ENCODE measurements at places on chromosomes 3 and 15.

DNA sequence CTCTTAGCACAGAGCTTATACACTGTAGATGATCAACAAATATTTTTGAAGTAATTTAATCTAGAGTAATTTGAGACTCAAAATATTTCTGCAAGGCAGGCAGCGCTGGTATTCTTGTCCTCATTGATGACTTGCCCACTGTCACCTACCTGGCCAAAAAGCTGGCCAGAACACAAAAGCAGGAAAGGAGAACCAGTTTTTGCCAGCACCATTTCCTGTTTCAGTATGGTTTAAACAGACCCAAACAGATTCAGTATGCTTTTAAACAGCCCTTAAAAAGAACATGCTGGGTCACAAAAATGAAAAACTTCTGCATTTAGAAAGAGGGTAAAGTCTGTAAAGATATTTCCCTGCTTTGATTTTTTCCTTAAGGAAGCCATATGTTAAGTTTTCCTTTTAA lies 42.3 kb upstream of the ZNF280D start:
- DNase-seq, result no peak

DNA sequence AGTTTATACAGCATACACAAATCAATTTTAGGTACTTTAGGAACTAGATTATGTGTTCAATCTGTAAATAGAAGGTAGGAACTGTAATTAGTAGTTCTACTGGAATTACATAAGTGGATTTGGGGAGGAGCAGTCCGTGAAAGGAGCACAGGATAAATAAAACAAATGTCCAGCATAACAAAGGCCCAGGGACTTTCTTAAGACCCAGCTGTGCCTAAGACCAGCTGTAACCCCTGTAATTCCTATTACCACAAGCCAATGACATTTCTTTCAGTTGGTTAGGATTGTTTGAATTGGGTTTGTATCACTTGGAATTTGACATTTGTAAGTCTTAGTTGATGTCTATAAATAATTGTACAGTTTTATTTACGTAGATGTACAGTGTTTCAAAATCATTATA lies 4.8 kb upstream of the ZBTB20 start:
- DNase-seq, result no peak

GRCh38 chr15:60389261-60390077 lies 8.3 kb downstream of the ANXA2 start:
- peak; percentile 66 for DNase-seq

GRCh38 chr3:65445573-65446169 lies 593.0 kb downstream of the MAGI1 start:
- no peak for DNase-seq

- no peak for DNase-seq
Observed at GRCh38 chr3:11908981-11909698, 62.5 kb upstream of the TAMM41 start.

- no peak for DNase-seq
Observed at GRCh38 chr3:16460886-16461285, 52.6 kb downstream of the RFTN1 start.

DNA sequence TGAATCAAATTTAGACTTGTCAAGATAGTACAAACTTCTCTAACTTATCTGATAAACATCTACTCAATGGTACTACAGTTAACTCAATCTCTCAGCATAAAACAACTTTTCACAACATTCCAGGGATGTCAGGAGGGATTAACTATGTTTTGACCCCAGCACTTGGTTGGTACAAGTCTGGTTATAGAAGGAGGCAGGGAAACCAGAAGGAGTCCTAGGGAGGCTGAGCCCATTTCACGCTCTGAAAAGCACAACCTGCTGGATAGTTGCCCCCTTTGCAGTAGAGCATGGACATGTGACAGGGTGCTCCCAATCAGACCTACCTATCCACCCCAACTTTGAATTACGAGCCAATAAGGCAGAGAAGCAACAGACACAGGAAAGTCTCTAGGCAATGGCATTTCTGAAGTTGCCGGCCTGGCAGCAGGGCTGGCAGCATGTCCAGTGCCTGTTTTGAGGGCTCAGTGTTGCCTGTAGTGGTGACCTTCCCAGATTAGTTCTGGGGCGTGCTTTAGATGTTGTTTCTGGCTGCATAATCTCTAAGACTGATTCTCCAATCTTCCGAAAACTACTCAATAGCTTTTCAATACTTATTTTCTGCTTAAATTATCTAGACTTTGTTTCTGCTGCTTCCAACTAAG lies 8.2 kb downstream of the ANKUB1 start:
- no peak for DNase-seq

DNA sequence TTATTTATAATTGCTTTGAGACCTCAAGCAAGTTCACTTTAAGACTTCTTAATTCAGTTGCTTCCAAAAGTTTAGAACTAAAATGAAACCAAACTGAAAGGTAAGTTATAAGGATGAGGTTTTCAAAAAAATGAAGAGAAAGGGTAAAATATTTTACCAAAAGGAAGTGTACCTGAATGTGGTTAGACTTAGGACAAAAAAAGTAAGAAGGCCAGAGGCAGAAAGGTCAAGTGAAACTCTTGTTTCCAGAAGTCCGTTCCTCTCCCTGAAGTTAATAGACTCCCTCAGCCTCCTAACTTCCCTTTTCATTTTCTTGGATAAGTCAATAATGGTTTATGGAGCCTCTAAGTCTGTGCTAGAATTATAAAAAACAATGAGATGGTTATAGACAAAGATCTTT lies 16.6 kb downstream of the BTLA start:
- DNase-seq, result no peak

DNA sequence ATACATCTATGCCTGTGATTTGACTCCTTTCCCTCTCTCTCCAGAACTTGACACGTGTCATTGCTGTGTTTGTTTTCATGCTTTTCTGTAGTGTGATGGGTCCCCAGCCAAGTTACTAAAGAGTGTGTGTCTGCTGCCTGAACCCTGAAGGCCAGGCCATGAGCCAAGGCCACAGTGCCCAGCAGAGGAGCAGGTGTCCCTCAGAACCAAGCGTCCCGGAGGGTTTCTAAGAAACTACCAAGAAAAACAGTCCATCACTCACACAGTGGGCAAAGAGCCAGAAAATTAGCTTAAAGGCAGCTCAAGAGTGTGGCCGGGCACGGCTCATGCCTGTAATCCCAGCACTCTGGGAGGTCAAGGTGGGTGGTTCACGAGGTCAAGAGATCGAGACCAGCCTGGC lies 35.2 kb downstream of the FBXO45 start:
- DNase-seq, result no peak

DNA sequence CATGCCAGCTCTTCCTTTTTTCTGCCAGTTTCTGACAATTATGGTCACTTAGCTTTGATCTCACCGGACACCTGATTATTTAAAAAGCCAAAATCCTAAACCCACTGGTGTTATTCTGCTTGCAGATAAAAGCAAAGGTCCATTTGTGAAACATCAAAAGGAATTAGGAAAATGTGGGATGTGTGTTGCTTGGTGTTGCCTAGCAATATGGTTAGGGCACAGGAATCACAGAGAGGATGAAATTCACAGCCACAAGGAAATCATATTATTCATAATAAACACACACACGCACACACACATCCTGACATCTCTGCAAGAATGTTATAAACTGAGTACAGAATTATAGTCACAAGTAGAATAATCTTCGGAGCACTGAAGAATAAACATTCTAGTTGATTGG lies 89.3 kb upstream of the BHLHE40 start:
- no peak for DNase-seq

DNA sequence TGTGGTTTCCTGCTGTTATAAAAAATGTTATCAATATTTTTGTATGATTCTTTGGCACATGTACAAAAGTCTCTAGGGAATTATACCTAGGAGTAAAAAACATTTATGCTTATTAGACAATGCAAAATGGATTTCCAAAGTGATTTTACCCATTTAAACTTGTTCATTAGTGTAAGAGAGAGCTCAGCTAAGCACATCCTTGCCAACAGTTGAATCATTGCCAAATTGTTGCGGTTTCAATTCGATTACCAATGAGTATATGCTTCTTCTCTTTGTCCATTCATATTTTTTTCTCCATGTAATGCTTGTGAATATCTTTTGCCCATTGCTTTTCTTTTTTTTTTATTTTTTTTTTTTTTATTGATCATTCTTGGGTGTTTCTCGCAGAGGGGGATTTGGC lies 17.2 kb downstream of the CASR start:
- no peak for DNase-seq

GRCh38 chr15:101559952-101560351 lies 70.4 kb upstream of the PCSK6 start:
- DNase-seq, result no peak

DNA sequence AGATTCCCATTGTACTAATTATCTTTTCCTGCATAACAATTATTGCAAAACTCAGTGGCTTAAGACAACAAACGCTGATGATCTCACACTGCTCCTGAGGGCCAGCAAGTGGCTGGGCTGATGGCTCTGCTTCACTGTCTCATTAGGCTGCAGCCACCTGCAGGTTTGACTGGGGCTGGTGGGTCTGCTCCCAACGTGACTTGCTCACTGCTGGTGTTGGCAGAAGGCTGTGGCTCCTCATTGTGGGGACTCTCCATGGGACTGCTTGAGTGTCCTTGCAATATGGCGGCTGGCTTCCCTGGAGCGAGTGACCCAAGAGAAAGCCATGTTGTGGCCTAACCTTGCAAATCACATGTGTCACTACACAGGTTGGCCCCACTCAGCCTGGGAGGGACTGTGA lies 71.1 kb downstream of the PLXNA1 start:
- no peak for DNase-seq

DNA sequence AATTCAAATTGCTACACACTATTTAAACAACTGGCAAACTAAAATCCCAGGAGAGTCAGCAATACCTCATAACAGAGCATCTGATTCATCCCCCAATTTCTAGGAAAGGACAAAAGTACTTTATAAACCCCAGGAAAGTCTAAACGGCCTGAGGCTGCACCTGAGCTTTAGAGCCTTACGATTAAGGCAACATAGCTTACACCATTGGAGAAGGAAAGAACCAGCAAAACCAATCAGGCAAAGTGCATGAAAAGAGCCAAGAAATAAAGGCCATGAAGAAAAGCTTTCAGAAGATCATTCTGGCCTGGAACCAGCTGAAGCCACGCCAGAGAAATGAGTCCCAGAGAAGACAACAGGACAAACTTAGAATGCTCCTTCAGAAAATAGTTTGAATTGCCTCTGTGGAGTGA lies 48.1 kb downstream of the PTPN9 start:
- DNase-seq, result no peak

- no peak for DNase-seq
Observed at GRCh38 chr15:52155878-52156277, 35.3 kb downstream of the GNB5 start.

Data from GM20000 (cell line).